ENCODE measurements at places on chromosomes 1 and 21.

DNA sequence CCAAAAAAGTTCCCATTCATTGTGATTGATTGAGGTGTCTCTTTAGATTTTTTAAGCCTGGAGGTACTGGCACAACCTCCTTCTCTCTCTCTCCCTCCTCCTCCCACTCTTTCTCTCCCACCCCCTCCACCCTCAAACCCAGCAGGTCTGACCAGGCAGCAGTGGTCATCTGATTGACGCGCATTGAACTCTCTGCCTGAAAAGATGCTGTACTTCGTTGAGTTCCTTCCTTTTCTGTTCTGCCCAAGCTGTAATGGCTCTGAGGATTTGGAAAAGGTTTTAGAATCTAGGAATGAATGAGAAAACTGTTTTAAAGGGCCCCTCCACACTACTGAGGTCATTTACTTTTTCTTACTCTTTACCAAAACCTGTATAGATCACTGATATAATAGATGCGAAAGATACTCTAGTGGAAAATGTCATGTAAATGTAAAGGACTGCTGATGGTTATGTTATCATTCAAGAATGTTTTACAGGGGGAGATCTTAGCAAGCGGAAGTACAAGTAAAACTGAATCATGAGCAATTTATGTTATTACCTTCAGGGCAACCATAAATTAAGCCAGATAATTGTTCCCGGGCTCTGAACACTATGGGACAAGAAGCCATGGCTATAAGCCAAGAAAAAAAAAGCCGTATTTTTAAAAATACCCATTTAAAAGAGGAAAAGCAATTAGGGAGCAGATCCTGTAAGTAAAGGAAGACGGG, 25.2 kb upstream of the DYRK1A start:
- DNase-seq: no peak

DNA sequence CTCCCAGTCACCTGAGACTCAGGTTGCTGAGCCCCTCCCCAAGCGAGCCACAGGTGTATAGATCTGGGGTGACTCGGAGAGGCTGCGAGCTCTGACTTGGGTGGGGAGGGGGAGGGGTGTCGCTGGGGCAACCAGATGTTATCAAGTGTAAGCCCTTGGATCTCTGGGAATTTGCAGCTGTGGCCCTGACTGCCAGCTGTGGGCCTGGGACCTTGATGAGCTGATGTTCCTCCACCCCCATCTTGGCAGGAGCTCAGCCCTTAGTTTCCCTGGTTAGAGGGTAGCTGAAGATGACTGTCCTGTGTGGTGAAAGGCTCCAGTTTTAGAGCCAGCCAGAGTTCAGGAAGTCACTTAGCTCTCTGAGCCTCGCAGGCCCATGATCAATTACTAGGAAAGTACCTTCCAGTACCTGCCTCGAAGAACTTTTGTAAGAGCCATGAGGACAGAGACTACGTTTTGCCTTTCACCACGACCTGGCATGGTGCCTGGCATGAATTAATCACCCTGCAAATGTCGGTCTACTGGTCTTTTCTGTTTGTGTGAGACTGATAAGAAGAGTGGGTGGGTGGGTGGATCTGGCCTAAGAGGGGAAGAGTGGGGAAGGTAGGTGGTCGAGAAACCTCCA, 55.8 kb downstream of the YARS1 start:
- peak; percentile 73 for DNase-seq

DNA sequence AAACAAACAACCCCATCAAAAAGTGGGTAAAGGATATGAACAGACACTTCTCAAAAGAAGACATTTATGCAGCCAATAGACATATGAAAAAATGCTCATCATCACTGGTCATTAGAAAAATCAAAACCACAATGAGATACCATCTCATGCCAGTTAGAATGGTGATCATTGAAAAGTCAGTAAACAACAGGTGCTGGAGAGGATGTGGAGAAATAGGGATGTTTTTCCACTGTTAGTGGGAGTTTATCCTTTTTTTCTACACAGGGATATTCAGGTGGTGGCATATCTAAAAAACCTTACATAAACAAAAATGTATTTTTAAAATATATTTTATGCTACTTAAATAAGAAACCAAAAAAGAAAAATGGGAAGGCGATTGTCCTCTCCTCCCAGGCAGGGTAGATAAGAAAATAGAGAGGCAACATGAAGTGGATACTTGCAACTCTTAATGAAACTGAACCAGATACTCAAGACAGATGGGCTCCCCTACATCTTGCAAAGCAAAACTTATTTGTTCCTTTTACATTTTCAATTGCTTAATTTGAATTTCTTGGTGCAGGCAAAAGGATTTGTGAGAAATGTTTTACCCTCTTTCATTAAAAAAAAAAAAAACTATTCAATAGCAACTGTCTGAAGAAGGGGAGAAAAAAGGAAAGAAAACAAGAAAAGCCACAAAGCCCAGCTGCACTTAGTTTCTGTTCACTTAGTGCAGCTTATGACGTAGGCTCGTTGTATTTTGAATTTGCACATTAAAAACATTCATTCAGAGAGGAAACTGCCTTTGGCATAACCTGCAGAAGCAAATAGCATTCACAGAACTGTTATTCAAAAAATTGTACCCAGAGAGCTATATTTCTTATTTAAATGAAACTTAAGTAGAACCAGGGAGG, 36.9 kb upstream of the RGS1 start:
- no peak for DNase-seq

GRCh38 chr1:109112056-109112651, 1.8 kb upstream of the ELAPOR1 start:
- DNase-seq: no peak

GRCh38 chr1:233406339-233406960, 78.9 kb downstream of the MAP3K21 start:
- no peak for DNase-seq

- peak; percentile 82 for DNase-seq
Measured at GRCh38 chr1:50968821-50969610, 1.0 kb upstream of the CDKN2C start.

DNA sequence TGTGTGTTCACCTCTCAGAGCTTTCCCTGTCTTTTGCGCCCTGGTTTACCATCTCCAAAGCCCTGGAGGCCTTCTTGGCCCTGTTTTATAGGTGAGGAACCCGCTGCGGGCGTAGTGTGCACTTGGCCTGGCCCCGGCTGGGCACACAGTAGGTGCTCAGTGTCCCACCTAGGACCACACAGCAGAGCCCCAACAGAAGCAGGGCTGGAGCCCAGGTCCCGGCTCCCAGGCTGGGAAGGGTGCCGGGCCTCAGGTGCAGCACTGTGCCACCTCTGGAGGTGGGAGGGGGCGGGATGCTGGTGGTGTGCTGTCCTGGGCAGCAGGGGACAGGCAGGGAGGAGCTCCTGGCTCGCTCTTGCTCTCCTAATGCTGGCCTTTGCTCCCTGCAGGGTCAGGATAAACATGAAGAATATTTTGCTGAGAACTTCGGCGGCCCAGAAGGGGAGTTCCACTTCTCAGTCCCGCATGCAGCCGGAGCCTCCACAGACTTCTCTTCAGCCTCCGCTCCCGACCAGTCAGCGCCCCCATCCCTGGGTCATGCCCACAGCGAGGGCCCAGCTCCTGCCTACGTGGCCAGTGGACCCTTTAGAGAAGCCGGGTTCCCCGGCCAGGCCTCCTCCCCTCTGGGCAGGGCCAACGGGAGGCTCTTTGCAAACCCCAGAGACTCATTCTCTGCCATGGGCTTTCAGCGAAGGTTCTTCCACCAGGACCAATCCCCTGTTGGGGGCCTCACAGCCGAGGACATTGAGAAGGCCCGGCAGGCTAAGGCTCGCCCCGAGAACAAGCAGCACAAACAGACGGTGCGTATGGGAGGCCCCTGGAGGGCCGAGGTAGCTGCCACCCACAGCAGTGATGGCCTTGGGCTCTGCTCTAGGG, 24.8 kb downstream of the COQ8A start:
- DNase-seq: no peak

GRCh38 chr1:244653439-244654107, 647 bp downstream of the DESI2 start:
- no peak for DNase-seq

Data from activated effector memory CD4-positive, alpha-beta T cell treated with anti-CD3 and anti-CD28 coated beads, Interleukin-2, amount 50 U/mL, for 16 hours (primary cell).